ENCODE measurements at places on chromosomes 3 and 15. TPM values are rescaled to one million over a fixed set of nuclear protein-coding genes. Genes with fewer than 3 reads are reported as not detected.

GRCh38 chr15:68639926-68640600, 61.3 kb downstream of the CORO2B start:
- no peak for DNase-seq

The SMCO1 gene
- total RNA-seq, result not detected

The EFCC1 gene
- total RNA-seq, result 3.0 TPM

DNA sequence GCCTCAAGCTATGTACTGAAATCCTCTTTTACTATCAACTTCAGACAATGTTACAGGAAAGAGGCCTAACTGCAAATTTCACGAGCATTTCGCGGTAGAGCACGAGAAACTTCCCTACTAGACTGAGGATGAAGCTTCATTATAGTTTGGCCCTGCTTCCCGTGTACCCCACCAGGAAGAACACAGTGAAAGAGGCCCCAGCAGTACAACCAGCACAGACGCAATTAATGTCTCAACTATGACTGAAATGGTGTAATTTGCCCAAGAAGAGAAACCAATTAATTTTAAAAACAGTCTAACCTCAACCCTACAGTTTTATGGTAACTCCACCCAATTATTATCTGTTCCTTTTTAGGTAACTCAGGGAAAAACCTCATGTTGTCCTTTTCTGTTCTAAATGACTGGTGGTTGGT, 12.1 kb downstream of the CHSY1 start:
- no peak for DNase-seq

The IDH2 gene
- 116 TPM for total RNA-seq

DNA sequence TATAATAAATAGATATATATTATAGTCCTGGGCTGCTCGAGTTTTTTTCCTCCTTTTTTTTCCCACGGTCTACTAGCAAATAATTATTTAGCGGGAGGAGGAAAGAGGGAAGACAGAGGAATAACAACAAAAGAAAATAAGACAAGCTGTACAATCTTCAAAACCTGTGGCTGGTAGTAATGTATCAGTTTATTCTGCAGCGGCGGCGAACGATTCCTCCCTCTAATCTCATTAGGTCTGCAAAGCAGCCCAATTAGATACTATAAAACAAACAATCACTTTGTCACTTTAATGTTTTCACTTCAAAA, 390 bp upstream of the TLE3 start:
- DNase-seq, result no peak

The GOLGA6L2 gene
- total RNA-seq, result not detected

DNA sequence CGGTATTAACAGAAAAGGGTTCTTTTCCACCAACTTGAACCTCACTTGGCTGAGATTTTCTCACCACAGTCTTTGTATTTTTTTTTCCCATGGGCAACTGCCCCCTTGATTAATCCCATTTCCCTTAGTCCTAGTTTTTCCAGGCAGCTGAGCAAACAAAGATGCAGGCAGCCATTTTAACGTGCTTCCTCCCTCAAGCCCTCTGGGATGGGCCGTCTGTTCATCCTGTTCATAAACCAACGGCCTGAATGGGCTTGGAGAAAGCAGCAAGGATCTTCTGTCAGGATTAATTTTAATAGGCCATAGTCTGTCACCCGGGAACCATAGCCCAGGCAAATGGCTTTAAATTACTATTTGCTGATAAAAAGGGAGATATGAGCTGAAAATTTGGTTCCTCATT, 10.4 kb upstream of the POLR2M start:
- DNase-seq, result no peak

DNA sequence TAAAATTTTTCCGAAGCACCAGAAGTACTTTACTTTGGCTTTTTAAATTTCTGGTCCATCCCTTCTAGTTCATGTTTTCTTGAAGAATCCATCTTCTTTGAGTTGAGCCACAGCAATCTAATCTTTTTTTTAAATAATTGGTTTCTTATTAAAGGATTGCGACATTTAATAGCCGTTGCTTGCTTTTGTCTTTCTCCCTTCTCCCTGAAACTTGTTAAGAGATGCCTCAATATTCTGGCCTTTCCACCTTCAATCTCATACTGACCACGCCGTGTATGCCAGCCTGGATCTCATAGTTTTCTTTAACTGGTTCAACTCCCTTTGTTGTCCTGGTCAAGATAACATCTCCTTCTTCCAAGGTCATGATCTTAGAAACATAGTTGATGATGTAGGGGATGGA, 18.4 kb upstream of the RPLP1 start:
- DNase-seq, result no peak

- no peak for DNase-seq
Measured at GRCh38 chr15:85910834-85911233, 116.1 kb upstream of the KLHL25 start.

DNA sequence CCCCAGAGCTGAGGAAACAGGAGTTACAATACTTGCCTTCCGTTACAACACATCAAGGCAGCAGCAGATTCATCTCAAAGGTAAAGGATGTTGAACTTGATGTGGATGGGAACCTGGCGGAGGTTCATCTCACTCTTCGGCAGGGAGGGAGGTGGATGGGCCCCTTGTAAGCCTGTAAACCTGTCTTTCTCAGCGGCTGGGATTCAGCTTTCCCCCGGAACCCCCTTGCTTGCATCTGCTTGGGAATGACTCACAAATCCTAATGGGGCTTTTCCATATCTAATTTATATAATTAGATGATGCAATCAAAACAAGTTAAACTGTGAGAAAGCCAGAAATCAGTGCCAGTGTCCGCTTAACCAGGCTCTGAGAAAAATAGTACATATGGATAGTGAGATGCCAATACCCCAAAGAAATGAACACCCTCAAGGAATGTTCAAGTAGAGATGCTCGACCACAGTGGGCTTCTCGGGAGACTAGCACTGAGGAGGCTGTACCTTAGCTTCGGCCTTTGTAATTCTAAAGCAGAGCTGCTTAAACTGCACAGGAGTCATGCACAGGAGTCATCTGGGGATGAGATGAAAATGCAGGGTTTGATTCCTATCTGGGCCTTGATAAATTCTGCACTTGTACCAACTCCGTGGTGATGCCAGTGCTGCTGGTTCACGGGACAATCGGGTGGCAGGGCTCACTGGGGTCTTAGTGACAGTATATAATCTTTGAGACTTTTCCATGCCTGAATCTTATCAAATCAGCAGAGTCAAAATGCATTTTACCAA, 2.2 kb upstream of the FAM240A start:
- DNase-seq, result no peak

DNA sequence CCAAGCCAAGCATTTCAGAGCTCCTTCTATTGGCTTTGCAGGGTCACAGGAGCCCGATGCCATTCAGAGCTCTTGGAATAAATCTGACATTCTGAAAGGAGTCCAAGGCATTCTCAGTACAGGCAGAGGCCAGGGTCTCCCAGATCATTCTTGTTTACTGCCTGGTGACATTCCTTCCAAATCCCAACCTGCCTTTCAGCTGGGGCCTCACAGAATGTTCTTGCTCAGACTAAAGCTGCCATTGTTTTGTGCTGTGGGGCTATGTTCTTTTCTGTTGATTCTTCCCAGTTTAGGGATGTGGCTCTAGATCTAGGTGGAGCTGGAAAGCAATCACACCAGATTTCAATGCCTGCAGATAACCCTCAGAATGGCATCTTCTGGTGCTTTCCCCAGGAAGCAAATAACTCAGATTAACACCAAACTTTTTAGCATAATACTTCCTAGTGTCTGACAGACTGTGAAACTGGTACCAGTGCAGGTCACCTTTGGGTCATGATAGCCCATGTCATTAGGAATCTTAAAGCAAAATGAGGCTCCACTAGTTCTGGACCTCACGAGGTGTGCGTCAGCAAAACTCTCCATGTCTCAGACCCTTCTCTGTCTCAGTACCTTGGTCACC, 166.9 kb downstream of the CHST2 start:
- no peak for DNase-seq

GRCh38 chr3:43075904-43076661, 29.8 kb downstream of the POMGNT2 start:
- DNase-seq, result no peak

The TMCO5A gene
- not detected for total RNA-seq

DNA sequence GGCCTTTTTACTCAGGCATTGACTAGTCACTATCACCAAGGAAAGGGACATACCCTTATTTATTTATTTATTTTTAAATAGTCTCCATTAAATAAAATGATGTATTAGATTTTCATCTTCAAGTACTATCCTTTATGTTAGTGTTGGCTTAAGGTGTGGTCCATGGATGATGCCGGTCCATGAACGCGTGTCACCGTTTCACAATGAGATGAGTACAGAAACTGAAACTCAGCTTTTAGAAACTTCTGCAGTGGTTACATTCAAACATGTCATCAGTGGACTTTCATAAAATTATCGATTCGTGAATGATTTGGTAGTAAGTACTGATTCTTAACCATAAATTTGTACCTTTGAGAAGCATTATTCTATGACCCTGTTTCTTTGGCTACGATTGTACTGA, 166.6 kb downstream of the SATB1 start:
- DNase-seq, result no peak

The FBXO40 gene
- not detected for total RNA-seq

- no peak for DNase-seq
Measured at GRCh38 chr3:49327485-49327884, 12.4 kb downstream of the USP4 start.

- DNase-seq, result no peak
Measured at GRCh38 chr3:30347679-30348216, 258.7 kb upstream of the TGFBR2 start.

The RASL12 gene
- not detected for total RNA-seq

The IL17RB gene
- not detected for total RNA-seq

DNA sequence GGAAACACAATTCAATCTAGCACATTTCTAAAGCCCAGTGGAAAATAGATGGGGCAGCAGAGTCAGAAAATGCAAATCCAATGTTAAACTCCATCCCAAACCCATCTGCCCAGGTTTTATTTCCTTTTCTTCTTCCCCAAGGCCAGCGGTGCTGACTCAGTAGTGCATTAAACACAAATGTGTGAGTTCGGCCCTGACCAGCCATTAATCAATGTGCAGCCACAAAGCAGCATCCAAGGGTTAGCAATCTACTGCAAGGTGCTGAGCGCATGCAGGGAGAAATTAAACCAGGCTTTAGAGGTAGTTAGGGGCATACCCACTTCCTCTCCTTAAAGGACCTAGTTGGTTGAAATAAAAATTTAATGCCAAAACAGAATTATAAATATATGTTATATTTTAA, 583.3 kb upstream of the PPP2R3A start:
- no peak for DNase-seq

GRCh38 chr15:56074481-56075265, 81.3 kb upstream of the NEDD4 start:
- DNase-seq, result no peak

- no peak for DNase-seq
Measured at GRCh38 chr3:50154840-50155490, at the start of gene SEMA3F. Gene SEMA3F, plus strand, starts transcription at chr3:50155324. Its CDS starts 4,299 bp downstream, at chr3:50159623.

GRCh38 chr15:29123171-29123570, 146.5 kb downstream of the NSMCE3 start:
- no peak for DNase-seq

GRCh38 chr3:160874736-160875135, 118.7 kb downstream of the PPM1L start:
- DNase-seq, result no peak

The SAMMSON gene
- not detected for total RNA-seq

DNA sequence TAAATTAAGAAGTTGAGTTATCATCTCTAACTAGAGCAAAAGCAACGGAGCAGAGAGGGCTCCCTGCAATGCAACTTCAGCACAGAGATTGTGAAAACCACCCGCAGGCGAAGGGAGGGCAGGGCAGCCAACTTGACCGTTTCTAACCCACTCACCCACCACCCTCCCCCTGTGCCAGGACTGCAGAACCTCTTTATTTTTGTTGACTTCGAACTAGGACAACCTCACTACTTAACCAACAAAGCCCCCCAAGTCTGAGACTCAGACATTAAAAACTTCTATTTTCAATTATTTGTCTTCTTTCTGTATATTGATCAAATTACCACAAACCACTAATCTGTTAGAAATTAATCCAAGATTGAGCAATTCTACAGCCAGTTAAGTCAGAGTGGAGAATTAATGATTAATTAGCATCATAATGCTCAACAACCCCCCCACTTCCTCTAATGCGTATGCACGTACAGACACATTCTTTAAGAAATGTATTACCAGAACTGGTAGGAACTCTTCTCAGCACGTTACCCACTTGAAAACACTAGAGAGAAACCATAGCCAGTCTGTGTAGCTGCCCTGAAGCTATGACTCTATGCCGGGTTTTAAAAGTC, 2.0 kb downstream of the MGLL start:
- DNase-seq, result no peak

The TM4SF1 gene
- total RNA-seq, result 810 TPM
